ENCODE measurements at places on chromosomes 5 and 9. TPM values are rescaled to one million over a fixed set of nuclear protein-coding genes. Genes with fewer than 3 reads are reported as not detected.

DNA sequence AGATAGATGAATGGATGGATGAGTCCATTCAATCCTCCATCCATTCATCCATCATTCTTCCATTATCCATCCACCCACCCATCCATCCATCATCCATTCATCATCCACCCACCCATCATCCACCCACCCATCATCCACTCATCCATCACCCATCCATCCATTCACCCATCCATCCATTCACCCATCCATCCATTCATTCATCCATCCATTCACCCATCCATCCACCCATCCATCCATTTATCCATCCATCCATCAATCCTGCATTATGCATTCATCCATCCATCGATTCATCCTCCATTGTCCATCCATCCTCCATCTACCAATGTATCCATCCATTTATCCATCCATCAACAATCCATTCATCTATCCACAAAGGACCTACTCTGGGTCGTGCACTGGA, 12.8 kb upstream of the PHYKPL start:
- DNase-seq: no peak

DNA sequence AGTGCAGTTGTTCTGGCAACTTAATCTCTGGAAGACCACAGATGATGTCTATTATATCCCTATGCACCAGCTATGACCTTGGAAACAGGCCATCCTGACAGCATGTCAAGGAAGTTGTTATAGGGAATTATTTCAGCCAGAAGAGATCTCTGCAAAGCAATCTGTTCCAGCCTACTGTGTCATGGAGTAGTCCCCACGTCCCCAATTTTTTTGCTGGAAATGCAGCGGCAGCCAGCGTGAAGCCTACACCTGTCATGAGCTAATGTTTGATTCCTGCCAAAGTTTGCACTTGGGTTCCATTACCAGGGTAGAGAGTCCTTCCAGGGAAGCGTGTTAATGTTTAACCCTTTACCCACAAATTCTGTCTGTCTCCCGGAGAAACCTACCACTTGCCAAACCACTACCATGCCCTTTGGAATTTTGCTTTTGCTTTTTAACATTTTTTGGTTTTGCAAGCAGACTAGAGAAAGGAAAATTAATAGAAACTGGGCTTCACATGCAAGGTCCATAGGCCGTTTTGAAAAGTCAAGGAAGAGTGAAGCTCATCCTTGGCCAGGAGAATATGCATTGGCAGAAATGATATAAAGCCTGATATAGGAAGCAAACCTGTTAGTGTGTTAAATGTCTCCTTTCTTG, 174.9 kb upstream of the SPRY4 start:
- peak; percentile 89 for DNase-seq

DNA sequence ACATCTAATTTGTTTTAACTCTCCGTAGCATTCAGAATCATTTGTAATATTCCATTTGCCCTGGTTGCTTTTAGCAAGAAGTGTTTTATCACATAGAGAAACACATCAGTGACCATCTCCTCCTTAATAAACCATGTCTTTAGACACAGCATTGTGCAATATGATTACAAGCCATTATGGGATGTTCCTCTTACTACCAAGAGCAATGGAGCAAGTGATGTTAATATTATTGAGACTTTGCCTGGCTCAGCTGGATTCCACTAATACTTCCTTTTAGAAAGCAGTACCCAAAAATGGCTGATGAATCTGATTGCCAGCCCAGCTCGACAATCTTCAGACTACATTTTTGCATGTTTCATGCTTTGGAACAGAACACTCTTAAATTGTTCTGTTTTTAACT, 364.2 kb downstream of the OSTF1 start:
- DNase-seq: no peak

GRCh38 chr9:126839301-126839700, 21.1 kb upstream of the ZBTB34 start:
- DNase-seq: no peak

GRCh38 chr5:99315413-99316183, 386.8 kb upstream of the CHD1 start:
- DNase-seq: no peak

DNA sequence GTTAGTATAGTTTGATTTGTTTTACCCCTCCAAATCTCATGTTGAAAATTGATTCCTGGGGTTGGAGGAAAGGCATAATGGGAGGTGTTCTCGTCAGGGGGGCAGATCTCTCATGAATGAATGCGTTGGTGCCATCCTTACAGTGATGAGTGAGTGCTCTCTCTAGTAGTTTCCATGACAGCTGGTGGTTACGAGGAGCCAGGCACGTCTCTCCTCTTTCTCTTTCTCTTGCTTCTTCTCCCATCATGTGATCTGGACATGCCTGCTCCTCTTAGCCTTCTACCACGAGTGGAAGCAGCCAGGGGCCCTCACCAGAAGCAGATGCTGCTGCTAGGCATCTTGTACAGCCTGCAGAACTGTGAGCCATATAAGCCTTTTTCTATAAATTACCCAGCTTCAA, 454.1 kb downstream of the EFNA5 start:
- DNase-seq: no peak

DNA sequence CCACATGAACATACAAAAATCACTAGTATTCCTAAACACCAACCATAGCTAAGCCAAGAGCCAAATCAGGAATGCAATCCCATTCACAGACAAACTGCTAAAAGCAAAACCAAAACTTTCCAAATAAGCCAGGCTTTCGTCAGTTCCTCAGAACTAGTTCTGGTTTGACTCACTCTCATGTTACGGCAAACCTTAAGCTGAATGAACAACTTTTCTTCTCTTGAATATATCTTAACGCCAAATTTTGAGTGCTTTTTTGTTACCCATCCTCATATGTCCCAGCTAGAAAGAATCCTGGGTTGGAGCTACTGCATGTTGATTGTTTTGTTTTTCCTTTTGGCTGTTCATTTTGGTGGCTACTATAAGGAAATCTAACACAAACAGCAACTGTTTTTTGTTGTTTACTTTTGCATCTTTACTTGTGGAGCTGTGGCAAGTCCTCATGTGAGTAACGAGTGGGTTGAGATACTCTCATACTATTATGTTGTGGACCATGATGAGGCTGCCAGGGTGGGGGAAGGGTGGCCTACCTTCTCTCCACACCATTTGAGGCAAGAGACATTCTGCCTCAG, at the start of gene PDCD1LG2:
Gene PDCD1LG2, plus strand, starts transcription at position 172 of the 572 bp plus-strand sequence. CDS start 12,016 bp downstream, outside the sequence.
- DNase-seq: no peak

DNA sequence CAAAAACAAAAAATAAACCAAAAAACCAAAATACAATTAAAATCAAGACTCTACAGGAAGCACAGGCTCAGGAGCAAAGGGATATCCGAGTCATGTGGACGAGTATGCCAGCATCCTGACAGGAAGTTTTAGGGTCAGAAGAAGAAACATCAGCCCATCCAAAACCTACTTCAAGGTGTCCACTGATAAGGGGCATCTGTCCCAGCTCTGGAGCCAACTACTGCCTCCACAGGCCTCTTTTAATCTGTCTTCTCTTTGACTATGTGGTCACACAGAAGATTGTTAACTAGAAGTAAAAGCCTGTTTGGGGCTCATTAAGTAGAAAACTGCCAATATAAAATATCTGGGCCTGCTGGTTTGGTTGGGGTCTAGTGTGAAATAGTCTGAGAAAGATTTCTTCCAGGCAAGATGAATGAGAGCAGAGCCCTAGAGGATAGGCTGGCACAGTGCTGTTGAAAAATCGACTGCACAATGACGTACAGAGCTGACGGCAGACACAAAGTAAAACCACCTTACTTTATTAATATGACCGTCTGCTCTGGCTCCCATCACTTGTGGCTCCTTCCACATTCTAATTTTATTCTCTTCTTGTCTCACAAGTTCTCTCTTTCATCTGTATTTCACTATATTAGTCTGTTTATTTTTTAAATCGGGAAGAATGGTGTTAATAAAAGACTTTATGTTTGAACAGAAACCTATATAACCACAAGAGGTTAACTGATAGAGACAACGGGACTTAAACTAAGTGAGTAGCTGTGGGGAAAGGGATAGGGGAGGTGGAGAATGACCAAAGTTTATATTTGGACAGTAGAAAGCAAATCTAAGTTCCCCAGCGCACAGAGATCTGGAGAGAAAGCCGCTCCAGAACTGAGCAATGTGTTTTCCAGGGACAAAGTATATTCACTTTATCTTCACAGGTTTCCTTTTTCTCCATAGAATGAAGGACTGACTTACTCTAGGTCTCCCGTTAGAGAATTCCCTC, 22.9 kb upstream of the MSH3 start:
- DNase-seq: no peak

DNA sequence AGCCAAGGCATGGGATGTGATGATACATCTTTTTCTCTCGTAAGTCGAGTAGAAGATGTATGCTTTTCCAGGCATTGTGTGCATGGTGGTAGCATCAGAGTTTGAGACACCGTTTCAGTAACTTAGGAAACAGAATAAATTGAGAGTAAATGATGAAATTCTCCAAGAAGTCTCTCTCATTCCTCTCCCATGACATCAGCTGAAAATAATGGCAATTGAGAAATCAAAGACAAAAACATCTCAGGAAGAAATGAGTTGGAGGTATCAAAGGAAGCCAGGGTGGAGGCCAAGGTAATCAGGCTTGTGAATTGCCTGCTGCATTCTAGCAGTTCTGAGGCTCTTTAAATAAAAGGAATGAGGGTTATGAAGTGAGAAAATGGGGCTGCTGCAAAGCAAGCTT, 53.9 kb downstream of the SGCD start:
- no peak for DNase-seq

GRCh38 chr5:143056792-143057579, 286.8 kb downstream of the ARHGAP26 start:
- DNase-seq: no peak

- no peak for DNase-seq
Measured at GRCh38 chr9:93818827-93819472, 136.2 kb downstream of the BARX1 start.

- DNase-seq: no peak
Measured at GRCh38 chr5:109880907-109881685, 191.4 kb downstream of the MAN2A1 start.

- no peak for DNase-seq
Measured at GRCh38 chr5:109038209-109038840, 290.6 kb downstream of the FER start.

DNA sequence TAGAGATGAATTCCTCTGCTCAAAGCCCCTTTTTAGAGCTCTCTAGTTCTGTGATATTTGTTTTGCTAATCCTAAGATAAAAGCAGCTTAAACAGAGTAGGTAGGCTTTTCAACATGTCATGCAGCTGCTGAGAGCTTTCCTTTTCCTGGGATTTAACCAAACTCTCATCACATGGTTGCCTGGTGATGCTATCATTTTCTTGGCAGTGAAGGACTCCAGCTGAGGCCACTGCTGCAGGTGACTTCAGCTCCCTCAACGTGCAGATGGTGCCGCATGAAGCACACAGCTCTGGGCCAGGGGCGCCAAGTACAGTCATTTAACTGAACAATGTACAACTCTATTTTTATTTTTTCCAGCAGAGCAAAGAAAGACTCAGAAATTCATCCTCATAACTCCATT, 42.2 kb downstream of the SECISBP2 start:
- DNase-seq: peak; percentile 65

DNA sequence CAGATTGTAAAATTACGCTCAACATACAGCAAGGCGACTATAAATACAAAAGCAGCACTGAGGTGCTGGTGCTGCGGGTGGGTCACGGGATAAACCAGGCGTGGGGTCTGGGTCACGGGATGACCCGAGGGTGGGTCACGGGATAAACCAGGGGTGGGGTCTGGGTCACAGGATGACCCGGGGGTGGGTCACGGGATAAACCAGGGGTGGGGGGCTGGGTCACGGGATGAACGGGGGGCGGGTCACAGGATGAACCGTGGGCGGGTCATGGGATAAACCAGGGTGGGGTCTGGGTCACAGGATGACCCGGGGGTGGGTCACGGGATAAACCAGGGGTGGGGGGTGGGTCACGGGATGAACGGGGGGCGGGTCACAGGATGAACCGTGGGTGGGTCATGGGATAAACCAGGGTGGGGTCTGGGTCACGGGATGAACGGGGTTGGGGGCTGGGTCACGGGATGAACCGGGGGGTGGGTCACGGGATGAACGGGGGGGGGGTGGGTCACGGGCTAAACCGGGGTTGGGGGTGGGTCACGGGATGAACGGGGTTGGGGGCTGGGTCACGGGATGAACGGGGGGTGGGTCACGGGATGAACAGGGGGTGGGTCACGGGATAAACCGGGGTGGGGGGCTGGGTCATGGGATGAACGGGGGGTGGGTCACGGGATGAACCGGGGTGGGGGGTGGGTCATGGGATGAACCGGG, 30.2 kb upstream of the SLC9A3 start:
- DNase-seq: no peak

DNA sequence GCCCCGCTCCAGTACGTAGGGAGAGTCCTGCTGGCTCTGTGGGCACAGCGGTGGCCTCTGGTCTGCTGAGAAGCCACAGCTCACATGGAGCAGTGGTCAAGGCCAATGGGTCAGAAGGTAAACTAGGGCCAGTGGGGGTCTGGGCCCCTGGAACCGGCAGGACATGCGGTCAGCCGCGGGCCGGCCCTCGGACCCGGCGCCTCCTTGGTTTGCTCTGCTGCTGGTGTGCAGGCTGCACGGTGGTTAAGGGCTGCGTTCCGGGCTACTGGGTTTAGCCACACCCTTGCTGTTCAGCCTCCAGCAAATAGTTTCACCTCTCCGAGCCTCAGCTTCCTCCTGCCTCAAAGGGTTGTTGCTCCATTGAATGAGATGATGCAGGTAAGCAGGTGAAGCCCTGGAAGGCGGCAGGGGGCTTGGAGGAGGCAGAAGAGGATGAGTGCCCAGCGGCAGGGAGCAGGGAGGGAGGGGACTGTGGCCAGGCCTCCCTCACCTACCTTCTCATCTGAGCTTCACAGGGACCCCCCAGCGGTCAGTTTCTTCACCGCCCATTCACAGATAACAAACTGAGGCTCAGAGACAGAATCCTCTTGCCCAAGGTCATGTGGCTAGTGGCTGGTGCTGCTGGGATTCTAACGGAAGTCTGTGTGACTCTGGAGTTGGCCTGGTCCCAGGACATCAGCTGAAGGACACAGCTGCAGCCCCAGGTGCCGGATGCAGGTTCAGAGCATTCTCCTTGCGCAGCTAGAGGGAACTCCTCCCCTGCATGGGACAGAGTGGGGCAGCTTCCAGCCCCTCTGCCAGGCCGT, 3.7 kb upstream of the COL5A1 start:
- no peak for DNase-seq

The SCGB3A1 gene
- 0.71 TPM for polyA plus RNA-seq

The DPH7 gene
- polyA plus RNA-seq: 25.9 TPM

The RASGRF2 gene
- polyA plus RNA-seq: 0.71 TPM

The CORO2A gene
- 0.58 TPM for polyA plus RNA-seq

The MCC gene
- polyA plus RNA-seq: not detected

Measured in muscle of arm (tissue), 14 donors.